ENCODE measurements at places on chromosomes 3 and 15. TPM values are rescaled to one million over a fixed set of nuclear protein-coding genes. Genes with fewer than 3 reads are reported as not detected.

Gene PLEKHO2
- total RNA-seq = 38.3 TPM

Gene OCA2
- not detected for total RNA-seq

Gene SLC28A1
- not detected for total RNA-seq

Gene MUC20
- 0.36 TPM for total RNA-seq

Gene BFSP2
- not detected for total RNA-seq

Gene ARID3B
- 2.7 TPM for total RNA-seq

Gene OR5K2
- not detected for total RNA-seq

Gene HDC
- not detected for total RNA-seq

Gene CTXND1
- total RNA-seq = not detected

Gene TUSC7
- not detected for total RNA-seq

Gene PARP15
- total RNA-seq = 3.2 TPM

Gene PLA2G4E
- not detected for total RNA-seq

Gene SCN5A
- under 0.01 TPM for total RNA-seq
